Activated CD4-positive, alpha-beta memory T cell treated with anti-CD3 and anti-CD28 coated beads for 36 hours (primary cell): ENCODE measurements at places on chromosomes 3 and 15.

DNA sequence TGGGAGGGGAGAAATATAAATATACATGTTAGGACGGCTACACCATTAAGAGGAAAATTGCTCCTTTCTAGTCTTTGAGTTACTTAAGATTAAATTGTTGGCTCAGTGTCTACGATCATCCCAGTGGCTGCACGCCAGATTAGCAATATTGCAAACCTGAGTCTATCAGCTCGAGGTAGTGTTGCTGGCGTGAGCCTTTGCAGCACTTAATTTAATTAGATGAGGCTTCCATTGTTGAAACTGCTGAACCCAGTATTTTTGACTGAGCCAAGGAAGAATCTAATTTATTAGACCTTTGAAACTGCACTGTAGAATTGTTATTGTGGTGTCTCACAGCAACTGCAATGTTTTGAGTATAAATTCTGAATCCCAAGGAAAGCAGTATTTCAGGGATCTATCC is 782.4 kb upstream of the ROBO1 start:
- no peak overlapping the region for H3K27ac ChIP-seq
- H3K4me3 ChIP-seq, result no peak overlapping the region
- no peaks in the 10 kb centered on the region for H3K4me1 ChIP-seq
- H3K27me3 ChIP-seq, result no peaks in the 10 kb centered on the region

GRCh38 chr3:87057474-87057873 is 66.5 kb upstream of the VGLL3 start:
- H3K4me3 ChIP-seq, result no peak overlapping the region
- H3K27ac ChIP-seq, result no peak overlapping the region
- no peaks in the 10 kb centered on the region for H3K36me3 ChIP-seq
- no peak for DNase-seq

DNA sequence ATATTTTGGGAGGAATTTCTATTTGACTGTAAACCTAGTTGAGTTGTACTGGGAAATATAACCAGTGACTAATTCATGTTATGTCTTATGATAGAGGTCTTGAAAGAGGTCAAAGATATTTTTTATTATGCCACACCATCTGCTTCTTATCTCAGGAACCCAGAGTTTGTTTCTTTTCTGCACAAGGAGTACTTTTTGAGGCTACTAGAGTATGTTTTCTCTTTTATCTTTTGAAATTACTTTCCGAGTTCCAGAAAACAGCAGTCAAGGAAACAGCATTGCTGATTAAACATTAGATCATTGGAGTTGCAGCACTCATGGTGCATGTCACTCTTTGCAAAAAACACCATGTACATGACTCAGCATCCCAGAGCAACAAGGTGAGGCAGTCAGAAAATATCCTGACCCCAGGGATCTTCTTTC is 645.8 kb upstream of the NR2F2 start:
- H3K36me3 ChIP-seq, result no peaks in the 10 kb centered on the region
- H3K27me3 ChIP-seq, result no peaks in the 10 kb centered on the region
- H3K4me1 ChIP-seq, result no peaks in the 10 kb centered on the region
- no peak overlapping the region for H3K27ac ChIP-seq

DNA sequence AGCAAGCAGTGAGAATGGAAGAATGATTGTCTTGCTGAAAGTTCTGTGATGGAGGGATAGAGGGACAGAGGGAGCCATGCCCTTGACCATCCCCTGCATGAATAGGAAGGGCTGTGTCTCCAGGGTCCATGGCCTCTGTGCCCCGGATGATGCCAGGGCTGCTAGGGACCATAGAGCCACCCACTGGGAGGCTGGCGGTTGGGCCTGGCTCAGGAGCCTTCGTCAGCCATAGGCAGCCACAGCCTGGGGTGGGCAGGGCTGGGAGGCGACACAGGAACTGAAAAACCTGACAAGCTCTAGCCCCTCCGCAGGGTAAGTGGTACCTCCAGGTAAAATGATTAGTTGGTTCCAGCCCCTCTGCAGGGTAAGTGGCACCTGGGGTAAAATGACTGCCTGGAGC is 19.1 kb upstream of the LAMP3 start:
- no peaks in the 10 kb centered on the region for H3K36me3 ChIP-seq
- no peak overlapping the region for H3K4me3 ChIP-seq
- H3K4me1 ChIP-seq, result peaks cover 13% of the 10 kb centered on the region
- peaks cover 11% of the 10 kb centered on the region for H3K27me3 ChIP-seq
- no peak for DNase-seq

DNA sequence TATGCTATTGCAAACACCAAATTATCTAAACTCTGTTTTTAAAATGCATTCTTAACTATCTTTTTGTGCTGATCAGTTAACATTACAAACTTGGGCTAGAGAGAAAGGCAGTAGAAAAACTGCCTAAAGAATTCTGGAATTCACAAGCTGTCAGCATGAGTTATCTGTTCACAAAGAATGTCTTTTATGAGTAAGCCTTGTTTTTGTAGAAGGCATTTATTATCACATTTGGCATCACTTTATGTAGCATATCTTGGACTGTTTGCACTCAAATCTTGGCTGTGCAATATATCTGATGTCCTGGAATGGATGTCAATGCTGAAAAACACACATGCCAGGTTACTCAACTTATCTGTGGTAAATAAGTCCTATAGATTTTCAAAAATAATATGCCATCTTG is 15.5 kb upstream of the BCHE start:
- H3K27me3 ChIP-seq, result no peaks in the 10 kb centered on the region
- no peak overlapping the region for H3K4me3 ChIP-seq
- no peaks in the 10 kb centered on the region for H3K4me1 ChIP-seq
- no peak overlapping the region for H3K27ac ChIP-seq

DNA sequence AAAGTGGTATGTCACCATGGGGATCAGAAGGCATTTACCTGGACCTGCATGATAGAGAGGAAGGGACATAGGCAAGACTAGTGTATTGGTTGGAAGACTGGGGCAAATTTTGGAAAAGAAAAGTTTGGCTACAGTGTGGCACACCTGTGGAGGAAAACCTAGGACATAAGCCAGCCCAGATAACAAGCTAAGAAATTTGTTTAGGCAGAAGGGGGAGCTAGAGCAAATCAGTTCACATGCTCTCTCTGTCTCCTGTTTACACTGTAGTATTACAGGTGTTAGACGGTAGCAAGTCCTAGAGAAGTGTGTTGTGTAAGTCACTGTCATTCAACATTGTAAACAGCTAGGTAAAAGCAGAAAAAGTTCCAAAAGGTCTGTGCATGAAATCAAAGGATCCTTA is 11.9 kb upstream of the ALDH1A2 start:
- no peak for DNase-seq
- no peak overlapping the region for H3K4me3 ChIP-seq
- H3K4me1 ChIP-seq, result no peaks in the 10 kb centered on the region

DNA sequence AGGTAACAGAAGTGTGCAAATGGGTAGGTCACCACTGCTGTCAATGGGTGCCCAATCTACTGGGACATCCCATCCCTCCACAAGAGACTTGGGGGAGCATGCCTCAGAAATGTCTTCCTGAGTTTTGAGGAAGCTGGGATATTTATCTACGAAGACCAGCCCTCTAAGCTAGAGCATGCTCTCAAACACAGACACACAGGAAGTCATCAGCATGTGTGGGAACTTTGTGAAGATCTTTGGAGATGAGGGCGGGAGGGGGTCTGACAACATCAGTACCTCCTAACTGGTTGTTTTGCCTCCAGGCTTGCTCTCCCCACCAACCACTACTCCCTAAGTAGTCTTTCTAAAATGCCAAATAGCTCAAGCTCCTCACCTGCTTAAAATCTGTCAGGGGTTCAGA is 3.5 kb upstream of the MEF2A start:
- H3K36me3 ChIP-seq, result peaks cover 6% of the 10 kb centered on the region
- peaks cover 5% of the 10 kb centered on the region for H3K4me1 ChIP-seq
- no peak overlapping the region for H3K27ac ChIP-seq
- H3K27me3 ChIP-seq, result no peaks in the 10 kb centered on the region
- DNase-seq, result no peak

GRCh38 chr15:74124759-74125158 is 5.6 kb upstream of the ISLR2 start:
- H3K27ac ChIP-seq, result no peak overlapping the region
- H3K36me3 ChIP-seq, result no peaks in the 10 kb centered on the region
- DNase-seq, result no peak
- H3K4me1 ChIP-seq, result peaks cover 14% of the 10 kb centered on the region
- no peak overlapping the region for H3K4me3 ChIP-seq
- peaks cover 33% of the 10 kb centered on the region for H3K27me3 ChIP-seq

DNA sequence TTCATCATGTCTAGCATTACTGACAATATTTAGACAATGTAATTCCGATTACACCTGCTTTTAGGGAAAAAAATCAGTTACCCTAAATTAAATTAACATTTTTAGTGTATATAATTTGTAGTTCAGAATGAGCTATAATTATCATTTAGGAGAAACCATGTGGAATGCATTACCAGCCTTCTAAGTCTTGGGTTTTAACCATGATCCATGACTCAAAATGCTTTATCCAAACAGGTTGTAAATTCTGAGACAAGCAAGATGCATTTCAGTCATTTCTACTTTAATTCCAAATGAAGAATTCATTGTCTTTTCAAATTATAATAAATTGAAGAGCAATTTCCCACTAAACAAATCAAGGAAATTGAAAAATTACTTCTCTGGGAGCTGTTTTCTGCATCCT is 243.7 kb upstream of the LRIG1 start:
- H3K27ac ChIP-seq, result no peak overlapping the region
- no peak overlapping the region for H3K4me3 ChIP-seq
- DNase-seq, result no peak
- H3K36me3 ChIP-seq, result no peaks in the 10 kb centered on the region

GRCh38 chr3:9068051-9068450 is 104.8 kb upstream of the RAD18 start:
- no peaks in the 10 kb centered on the region for H3K36me3 ChIP-seq
- no peak overlapping the region for H3K27ac ChIP-seq
- H3K27me3 ChIP-seq, result no peaks in the 10 kb centered on the region
- H3K4me3 ChIP-seq, result no peak overlapping the region
- DNase-seq, result no peak

GRCh38 chr3:128468791-128469527 is 2.3 kb upstream of the DNAJB8 start:
- H3K36me3 ChIP-seq, result no peaks in the 10 kb centered on the region
- H3K4me1 ChIP-seq, result peaks cover 9% of the 10 kb centered on the region
- no peak overlapping the region for H3K4me3 ChIP-seq
- no peak overlapping the region for H3K27ac ChIP-seq

- no peak overlapping the region for H3K4me3 ChIP-seq
- no peak overlapping the region for H3K27ac ChIP-seq
- no peaks in the 10 kb centered on the region for H3K27me3 ChIP-seq
- H3K36me3 ChIP-seq, result no peaks in the 10 kb centered on the region
Measured at GRCh38 chr3:182465301-182466185, 327.8 kb upstream of the ATP11B start.

GRCh38 chr15:51830276-51830806 is 888 bp downstream of the TMOD3 start:
- DNase-seq, result no peak
- H3K27ac ChIP-seq, result peak overlapping the region; percentile 90
- peak overlapping the region; percentile 90 for H3K4me3 ChIP-seq
- H3K4me1 ChIP-seq, result peaks cover 51% of the 10 kb centered on the region

DNA sequence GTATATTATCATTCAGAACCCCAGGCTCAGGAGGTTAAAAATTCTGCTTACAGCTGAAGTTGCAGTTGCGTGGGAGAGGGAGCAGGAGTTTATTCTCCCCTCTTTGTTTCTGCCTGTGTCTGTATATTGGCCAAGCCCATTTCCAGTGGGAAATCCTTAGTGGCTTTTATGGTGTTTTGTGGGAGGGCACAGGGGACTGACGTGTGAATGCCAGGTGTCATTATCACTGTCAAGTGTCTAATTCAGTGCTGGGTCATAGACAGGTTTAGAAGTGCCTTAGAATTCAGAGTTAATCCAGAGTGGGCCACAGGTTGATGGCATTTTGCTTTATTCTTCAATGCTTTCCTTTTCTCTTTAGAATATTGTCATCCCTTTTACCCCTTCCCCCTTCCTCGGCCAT is 33.4 kb downstream of the SLCO3A1 start:
- peaks cover 33% of the 10 kb centered on the region for H3K4me1 ChIP-seq
- DNase-seq, result no peak
- peaks cover 1% of the 10 kb centered on the region for H3K36me3 ChIP-seq
- H3K4me3 ChIP-seq, result no peak overlapping the region
- no peaks in the 10 kb centered on the region for H3K27me3 ChIP-seq

- peak; percentile 58 for DNase-seq
- H3K4me1 ChIP-seq, result peaks cover 2% of the 10 kb centered on the region
- no peaks in the 10 kb centered on the region for H3K36me3 ChIP-seq
- no peak overlapping the region for H3K4me3 ChIP-seq
- peaks cover 51% of the 10 kb centered on the region for H3K27me3 ChIP-seq
Measured at GRCh38 chr3:123447749-123448517, 957 bp downstream of the ADCY5 start.

DNA sequence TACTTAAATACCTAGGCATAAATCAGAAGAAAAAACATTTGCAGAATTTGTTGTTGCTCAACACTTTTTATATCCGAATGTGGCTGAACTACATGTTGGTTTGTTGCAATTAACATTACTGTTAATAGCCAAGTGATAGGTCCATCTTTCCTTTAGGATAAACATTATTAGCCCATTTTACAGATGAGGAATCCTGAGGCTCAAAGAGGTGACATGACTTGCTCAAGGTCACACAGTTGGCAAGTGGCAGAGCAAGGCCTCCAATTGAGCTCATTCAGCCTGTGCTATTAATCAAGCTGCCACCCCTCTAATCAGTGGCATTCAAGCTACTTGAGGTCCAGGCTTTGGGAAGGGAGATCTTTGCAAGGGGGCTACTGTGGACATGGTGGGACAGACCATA is 125.8 kb upstream of the ATP2B2 start:
- no peak overlapping the region for H3K27ac ChIP-seq
- H3K27me3 ChIP-seq, result peaks cover 10% of the 10 kb centered on the region
- H3K4me3 ChIP-seq, result no peak overlapping the region

GRCh38 chr3:46661776-46662766 is 31.4 kb downstream of the ALS2CL start:
- no peak overlapping the region for H3K4me3 ChIP-seq
- no peaks in the 10 kb centered on the region for H3K27me3 ChIP-seq
- peak; percentile 4 for DNase-seq
- H3K27ac ChIP-seq, result no peak overlapping the region
- no peaks in the 10 kb centered on the region for H3K4me1 ChIP-seq
- H3K36me3 ChIP-seq, result no peaks in the 10 kb centered on the region

DNA sequence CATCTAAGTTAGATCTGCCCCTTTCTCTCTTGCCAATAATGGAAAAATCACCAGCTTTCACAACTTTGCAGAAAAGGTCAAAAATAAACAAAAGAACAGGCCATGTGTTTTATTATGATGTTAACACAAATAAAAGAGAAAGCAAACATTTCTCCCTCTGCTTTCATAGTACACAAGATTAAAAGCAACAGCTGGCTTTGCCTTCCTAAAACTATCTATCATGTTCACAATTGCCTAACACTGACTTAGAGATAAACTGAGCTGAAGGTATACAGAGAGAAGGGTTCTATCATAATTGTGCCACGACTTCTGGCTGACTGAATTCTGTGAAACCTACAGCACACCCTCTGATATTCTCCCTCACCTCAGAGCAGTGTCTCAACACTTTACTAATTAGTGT is 29.4 kb downstream of the AADAC start:
- no peak overlapping the region for H3K27ac ChIP-seq
- peaks cover 2% of the 10 kb centered on the region for H3K27me3 ChIP-seq
- DNase-seq, result no peak
- H3K4me1 ChIP-seq, result no peaks in the 10 kb centered on the region
- no peaks in the 10 kb centered on the region for H3K36me3 ChIP-seq
- H3K4me3 ChIP-seq, result no peak overlapping the region
